Common myeloid progenitor, CD34-positive (primary cell): ENCODE measurements at places on chromosomes 5 and 9.

GRCh38 chr5:108726446-108727235 lies 21.1 kb upstream of the FER start:
- DNase-seq = no peak

- DNase-seq = peak; percentile 80
These were observed 44.6 kb downstream of the STC2 start for GRCh38 chr5:173283318-173284288.

DNA sequence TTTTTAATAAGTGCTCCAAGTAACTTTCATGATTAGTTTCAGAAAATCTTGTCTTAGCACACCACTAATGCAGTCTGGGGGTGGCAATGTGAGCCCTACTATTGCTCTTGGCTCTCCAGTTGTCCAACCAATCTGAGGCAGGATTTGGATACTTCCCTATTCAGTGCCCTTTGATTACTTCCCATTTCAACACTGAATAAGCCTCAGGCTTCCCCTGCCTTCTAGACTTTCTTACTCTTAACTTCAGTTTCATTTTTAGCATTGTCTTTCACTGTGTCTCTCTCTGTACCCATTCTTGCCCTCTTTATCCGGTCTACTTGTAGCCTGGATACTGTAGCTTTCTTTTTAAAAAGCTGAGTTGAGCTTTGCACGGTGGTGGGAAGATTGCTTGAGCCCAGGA lies 186.1 kb downstream of the C9orf152 start:
- DNase-seq = peak; percentile 82

DNA sequence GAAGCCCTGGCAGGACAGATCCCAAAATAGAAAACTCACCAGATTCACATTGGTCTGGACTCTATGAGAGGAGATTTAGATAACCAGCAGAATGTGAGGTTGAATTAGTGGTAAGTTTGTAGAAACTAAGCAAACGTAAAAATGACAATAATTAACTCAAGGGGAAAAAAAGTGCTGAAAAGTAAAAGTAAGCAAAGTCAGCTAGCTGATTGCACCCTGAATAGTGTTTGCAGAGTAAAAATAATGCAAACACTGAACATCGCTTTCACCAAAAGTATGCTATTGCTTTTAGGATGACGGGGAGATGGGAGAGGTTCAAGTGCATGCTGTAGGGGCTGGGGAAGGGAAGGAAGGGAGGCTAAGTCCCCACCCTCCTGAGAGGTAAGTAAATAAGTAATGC lies 92.5 kb upstream of the RARS1 start:
- no peak for DNase-seq

GRCh38 chr5:72606525-72606924 lies 99.3 kb upstream of the ZNF366 start:
- DNase-seq = no peak

DNA sequence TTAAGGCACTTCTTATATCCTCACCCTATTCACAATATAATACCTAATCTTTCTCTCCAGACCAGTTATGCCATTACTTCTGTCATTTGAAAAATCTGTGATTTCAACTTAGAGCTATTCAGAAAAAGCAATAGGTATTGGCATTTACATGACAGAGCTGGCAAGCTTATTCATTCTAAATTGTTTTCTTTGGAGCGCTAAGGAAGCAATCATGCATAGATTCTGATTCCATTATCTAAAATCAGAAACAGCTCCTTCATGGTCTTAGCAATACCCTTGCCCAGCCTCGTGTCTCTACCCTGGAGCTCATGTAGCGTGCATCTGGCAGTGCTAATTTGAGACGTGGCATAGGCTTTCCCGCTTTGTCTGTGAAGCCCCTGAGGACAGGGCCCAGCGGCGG lies 4.5 kb downstream of the SLC1A1 start:
- no peak for DNase-seq
